ENCODE measurements at places on chromosomes 6 and 20.
A peak's percentile ranks its signal among the peaks of the same experiment; 100 is the strongest.

GRCh38 chr6:157271911-157272310, 51.4 kb downstream of the TMEM242 start:
- DNase-seq, result no peak

DNA sequence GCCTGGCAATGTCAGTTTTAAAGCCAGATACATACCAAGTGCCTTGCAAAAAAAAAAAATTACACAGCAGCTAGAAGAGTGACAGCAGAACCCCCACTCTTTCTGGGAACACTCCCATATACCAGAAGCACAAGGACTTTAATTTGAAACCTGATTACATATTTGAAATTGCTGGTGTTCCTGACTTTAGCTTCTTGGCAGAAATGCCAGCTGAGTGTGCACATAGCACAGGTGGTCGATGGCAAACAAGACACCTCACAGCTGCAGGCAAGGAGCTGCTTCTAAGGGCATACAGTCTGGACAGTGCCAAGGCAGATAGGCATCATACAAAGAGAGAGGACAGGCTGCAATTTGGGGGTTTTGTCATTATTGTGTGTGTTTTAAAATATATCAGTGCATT, 150.7 kb upstream of the SGK1 start:
- no peak for DNase-seq

DNA sequence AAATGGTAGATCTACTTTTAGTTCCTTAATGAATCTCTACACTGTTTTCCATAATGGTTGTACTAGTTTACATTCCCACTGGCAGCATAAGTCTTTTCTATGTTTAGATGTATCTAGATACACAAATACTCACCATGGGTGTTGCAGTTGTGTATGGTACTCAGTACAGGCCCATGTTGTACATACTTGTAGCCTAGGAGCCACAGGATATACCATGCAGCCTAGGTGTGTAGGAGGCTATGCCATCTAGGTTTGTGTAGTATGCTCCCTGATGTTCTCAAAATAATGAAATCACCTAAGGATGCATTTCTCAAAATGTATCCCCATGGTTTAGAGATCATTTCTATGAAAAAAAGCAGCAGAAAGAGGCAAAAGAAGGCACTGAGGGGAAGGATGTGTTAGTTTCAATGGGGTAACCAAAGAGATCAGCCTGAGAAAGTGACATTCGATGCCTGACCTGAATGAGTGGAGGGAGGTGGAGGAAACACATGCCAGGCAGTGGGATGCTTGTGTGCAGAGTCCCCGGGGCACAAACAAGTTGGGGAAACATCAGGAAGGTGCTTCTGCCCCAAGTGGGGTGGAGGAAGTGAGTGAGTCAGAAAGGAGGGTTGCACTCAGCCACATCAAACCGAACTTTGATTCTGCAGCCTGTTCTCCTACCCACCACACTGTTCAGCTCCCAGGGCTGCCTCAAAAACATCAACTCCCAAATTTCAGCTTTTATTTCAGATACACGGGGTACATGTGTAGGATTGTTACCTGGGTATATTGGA, 191.2 kb downstream of the ZNF217 start:
- DNase-seq, result no peak

GRCh38 chr6:139647016-139647415, 272.6 kb upstream of the CITED2 start:
- DNase-seq, result no peak

GRCh38 chr6:53960311-53960710, 150.9 kb upstream of the MLIP start:
- no peak for DNase-seq

- DNase-seq, result no peak
Measured at GRCh38 chr6:98041056-98041455, 758.0 kb upstream of the MMS22L start.

DNA sequence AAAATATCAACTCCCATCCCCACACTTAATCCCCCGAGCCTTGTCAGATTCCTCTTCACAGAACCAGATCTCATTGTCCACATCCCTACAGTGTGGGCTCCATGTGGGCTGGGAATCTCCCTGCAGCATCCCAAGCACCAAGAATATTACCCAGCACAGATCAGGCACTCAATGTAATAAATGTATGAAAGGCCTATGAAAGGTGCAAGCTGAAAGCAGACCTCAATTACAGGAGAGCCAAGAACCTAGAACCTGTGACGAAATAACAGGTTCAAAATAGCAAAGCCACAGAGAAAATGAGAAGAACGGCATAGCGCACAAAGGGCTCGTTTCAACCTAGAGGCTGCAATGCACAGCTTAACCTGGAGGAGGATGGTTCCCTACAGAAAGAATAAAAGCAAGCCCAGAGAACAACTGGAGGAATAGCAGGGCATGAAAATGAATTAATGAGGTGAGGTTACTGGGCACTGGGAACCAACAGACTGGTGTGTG, 3.1 kb downstream of the SLC23A2 start:
- DNase-seq, result no peak

DNA sequence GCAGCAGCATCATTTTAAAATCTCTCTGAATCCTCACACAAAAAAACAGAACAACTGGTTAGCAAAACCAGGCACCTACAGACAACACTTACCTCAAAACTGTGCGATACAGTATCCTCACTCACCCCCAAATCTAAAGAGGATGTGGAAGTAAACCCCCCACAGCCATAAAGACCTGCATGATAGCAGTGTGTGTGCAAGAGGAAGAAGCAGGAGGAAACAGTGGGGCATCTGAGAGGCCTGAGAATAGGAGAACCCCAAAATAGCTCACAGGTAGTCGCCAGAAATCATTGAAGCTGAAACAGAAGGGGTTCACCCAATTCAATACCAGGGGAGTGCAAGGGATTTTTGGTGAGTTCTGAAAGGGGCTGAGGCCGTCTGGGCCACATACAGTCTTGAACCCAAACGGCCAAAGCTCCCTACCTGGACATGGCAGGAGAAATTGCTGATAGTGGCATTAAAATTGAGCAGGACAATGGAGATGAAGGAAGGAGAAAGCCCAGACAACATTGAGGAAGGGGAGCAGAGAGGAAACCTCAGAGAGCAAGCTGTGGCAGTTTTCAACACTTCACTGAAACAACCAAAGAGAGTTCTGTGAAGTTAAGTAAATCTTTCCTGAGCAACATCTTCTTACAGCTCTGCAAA, 129.7 kb downstream of the FIG4 start:
- DNase-seq, result no peak

DNA sequence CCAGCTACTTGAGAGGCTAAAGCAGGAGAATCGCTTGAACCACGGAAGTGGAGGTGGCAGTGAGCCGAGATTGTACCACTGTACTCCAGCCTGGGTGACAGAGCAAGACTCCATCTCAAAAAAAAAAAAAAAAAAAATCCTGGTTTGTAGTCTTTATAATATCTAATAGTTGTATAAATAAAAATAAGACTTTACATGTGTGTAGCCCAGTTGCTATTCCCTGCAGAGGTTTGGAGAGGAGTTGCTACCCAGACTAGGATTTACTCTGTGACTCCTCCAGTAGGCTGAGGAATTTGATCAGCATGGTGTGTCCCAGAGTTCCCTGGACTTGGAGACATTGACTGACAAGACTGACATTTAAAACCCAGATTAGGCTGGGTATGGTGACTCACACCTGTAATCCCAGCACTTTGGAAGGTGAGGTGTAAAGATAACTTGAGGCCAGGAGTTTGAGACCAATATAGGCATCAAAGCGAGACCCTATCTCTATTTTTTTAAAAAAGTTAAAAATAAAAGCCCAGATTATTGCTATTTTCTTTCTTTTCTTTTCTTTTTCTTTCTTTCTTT, 10.2 kb downstream of the CHMP4B start:
- no peak for DNase-seq

GRCh38 chr6:155909710-155910109, 454.1 kb upstream of the NOX3 start:
- DNase-seq, result no peak

GRCh38 chr6:156890627-156891314, 113.6 kb downstream of the ARID1B start:
- no peak for DNase-seq

DNA sequence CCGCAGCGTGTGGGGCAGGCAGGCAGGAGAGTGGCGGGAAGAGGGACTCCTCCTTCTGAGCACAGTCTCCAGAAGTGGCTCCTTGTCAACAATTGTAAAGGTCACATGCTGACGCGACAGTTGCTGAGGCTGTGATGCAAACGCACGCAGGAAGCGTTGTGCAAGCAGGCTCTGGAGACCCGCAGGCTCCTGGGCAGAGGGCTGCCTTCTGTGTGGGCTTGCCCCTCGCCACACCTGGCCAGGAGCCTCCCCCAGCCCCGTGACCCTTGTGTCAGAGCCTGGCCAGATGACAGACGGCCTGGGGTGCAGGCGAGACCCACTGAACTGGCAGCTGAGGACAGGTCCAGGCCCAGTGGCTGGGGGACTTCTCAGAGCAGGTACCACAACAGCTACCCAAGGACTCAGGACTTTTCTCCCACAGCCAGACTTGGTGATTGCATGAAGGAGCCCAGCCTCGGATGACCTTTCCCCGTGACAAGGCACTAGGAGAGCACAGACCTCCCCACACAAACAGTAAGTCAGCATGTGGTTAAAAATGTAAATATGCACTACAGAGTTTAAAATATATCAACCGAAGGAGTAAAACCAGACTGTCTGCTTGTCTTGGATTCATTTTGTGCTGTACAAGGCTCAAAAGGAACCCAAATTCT, 222.1 kb upstream of the RREB1 start:
- DNase-seq, result no peak

- DNase-seq, result no peak
Measured at GRCh38 chr6:34819571-34820480, 27.9 kb downstream of the BLTP3A start.

DNA sequence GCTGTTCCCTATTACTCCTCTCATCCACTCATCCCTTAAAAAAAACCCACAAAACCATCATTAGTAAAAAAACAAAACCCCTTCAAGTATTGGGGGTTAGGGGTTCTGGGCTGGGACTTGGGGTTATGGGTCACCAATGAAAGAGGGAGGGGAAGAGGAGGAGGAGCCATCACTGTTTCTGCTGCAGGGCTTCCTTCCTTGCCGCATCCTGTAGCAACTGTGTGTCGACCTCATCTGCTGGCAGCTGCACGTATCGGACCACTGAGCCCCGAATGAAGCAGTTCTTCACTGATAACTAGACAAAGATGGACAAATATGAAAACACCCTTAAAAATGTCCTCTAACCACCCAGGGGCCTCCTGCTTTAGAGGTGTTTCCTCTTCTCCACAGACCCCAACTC, 2.0 kb upstream of the VARS1 start:
- DNase-seq, result no peak

- peak; percentile 28 for DNase-seq
Measured at GRCh38 chr20:2469991-2470422, 582 bp downstream of the SNRPB start.

DNA sequence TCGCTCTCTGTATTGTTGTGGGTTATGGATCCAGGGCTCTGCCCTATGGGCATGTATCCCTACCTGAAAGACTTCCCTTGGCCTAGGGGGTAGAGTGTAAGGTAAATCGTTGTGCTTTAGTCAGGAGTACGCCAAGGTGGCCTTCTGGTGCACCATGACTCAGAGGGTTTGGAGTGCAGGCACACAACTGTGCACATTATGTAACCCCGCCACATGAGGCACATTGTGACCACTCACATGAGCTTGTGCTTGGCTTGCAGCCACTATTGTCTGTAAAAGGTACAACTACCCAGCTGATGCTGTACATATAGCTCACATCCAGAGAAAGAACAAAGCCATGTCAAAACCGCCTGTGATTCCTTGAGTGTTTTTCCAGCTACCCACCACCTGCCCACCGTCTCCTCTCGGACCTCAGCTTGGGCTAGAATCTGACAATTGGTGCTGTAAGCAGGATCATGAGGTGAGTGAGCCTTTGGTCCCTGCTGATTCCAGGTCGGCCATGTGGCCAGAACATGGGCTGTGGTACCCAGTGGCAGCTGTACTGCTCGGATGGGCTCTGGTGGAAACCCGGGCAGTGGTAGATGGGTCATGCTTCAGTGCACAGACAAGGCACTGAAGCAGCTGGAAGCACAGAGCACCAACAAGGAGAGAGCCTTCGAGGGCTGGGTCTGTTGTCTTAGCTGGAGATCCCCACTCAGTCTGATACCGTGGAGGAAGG, 33.8 kb downstream of the HDDC2 start:
- DNase-seq, result no peak

DNA sequence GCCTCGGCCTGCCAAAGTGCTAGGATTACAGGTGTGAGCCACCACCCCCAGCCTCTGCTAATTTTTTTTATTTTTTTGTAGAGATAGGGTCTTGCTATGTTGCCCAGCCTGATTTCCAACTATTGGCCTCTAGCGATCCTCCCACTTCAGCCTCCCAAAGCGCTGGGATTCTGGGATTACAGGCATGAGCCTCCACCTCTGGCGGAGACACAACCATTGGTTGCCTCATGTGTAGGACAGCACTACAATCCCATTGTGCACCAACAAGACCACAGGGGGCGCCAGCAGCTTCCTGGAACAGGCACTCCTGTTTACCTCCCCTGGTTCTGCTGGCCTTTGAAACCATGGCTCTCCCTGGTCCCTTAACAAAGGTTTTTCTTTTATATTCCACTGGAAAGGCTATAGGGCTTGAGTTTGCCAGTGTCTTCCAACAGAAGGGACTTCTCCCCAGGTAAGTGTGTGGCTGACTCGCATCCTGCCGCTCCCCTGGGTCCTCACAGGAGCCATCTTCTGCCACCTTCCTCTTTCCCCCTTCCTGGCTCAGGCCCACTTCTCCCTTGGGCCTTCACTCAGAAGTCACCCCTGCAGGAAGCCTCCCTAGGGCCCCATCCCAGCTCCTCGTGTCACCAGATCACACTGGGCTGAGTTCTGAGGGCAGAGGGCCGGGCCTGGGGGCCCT, 39.2 kb upstream of the TLDC2 start:
- no peak for DNase-seq

DNA sequence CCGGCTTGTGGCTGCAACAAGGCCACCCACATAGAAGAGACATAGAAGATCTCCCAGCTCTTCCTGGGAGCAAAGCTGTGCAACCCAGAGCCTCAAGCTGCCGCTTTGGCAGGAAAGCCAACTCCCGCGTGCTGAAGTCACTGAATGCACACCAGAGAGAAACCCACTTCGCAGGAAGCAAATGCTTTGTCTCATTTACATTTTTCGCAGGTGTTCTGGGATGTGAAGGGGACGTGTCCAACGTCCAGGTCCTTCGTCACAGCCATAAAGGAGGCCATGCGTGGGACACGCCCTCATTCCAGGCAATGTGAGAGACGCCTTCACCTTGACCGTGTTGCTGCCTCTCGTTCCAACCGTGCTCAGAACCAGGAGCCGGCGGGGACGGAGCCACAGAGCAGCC, 24.4 kb downstream of the KCNQ2 start:
- no peak for DNase-seq

Measured in right renal pelvis (tissue), 4 donors.